CD8-positive, alpha-beta memory T cell (primary cell): ENCODE measurements at places on chromosomes 5 and 9.

GRCh38 chr5:72494623-72495124 lies 12.5 kb downstream of the ZNF366 start:
- H3K36me3 ChIP-seq = no peaks in the 10 kb centered on the region
- no peak overlapping the region for H3K4me3 ChIP-seq
- H3K27ac ChIP-seq = no peak overlapping the region
- no peak for DNase-seq
- no peaks in the 10 kb centered on the region for H3K27me3 ChIP-seq
- H3K4me1 ChIP-seq = no peaks in the 10 kb centered on the region

GRCh38 chr5:59042201-59043055 lies 459.6 kb downstream of the RAB3C start:
- no peak for DNase-seq
- no peak overlapping the region for H3K4me3 ChIP-seq
- peaks cover 17% of the 10 kb centered on the region for H3K4me1 ChIP-seq
- no peaks in the 10 kb centered on the region for H3K27me3 ChIP-seq

DNA sequence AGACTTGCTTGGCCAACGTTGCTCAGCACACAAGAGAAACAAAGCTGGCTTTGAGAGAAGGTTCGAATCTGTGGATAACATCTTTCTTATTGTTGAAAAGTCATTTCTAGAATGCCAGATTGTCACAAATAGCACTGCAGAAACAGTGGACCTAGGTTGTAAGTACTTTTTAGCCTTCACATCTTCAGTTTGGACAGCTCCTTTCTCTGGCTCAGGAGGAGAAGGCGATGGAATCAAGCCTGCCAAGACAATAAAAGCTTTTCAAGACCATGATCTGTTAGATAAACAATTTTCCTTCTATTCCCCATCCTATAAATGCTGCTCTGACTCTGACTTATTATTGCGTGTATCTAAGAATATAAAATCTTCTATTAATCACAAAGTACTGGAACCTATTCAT lies 615.2 kb upstream of the SEMA6A start:
- no peaks in the 10 kb centered on the region for H3K36me3 ChIP-seq
- no peaks in the 10 kb centered on the region for H3K4me1 ChIP-seq
- H3K4me3 ChIP-seq = no peak overlapping the region
- DNase-seq = no peak

GRCh38 chr9:127706836-127707241 lies at the start of gene CFAP157:
Gene CFAP157 (plus strand): TSS chr9:127706988. CDS start chr9:127707032, 44 bp downstream.
- H3K36me3 ChIP-seq = no peaks in the 10 kb centered on the region

- no peak overlapping the region for H3K4me3 ChIP-seq
- H3K27ac ChIP-seq = no peak overlapping the region
- no peaks in the 10 kb centered on the region for H3K4me1 ChIP-seq
- no peaks in the 10 kb centered on the region for H3K27me3 ChIP-seq
- no peaks in the 10 kb centered on the region for H3K36me3 ChIP-seq
These were observed 236.1 kb upstream of the CDH12 start for GRCh38 chr5:23089286-23089685.

- no peaks in the 10 kb centered on the region for H3K36me3 ChIP-seq
- peaks cover 8% of the 10 kb centered on the region for H3K27me3 ChIP-seq
- H3K27ac ChIP-seq = no peak overlapping the region
- H3K4me1 ChIP-seq = no peaks in the 10 kb centered on the region
These were observed 175.7 kb downstream of the MELK start for GRCh38 chr9:36748322-36748899.

DNA sequence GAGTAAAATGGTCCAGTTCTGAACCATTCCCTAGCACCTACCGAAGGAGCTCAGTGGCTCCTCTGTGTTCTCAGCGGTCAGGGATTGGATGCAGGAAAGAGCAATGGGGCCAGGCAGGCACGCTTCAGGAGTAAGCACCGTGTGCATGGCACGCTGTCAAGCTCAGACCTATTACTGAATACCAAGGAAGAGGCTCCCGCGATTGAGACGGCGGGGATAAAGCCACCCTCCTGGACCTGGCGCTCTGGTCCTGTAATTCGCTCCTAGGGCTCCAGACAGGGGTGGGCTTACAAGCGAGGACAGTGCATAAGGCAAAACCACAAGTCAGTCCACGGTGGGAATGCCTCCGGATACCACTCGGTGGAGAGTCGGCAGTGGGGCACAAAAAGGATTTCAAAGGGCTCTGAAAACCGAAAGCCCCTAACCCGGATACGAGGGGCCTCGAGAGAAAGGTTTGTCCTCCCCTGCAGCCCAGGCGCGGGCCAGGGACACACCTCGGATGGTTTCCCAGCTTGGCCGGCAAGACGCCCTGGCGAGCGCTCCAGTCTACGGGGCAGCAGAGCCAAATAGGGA lies 988 bp downstream of the OXCT1 start:
- H3K36me3 ChIP-seq = no peaks in the 10 kb centered on the region
- peak overlapping the region; percentile 77 for H3K4me3 ChIP-seq
- no peaks in the 10 kb centered on the region for H3K27me3 ChIP-seq

- H3K36me3 ChIP-seq = no peaks in the 10 kb centered on the region
- H3K4me3 ChIP-seq = no peak overlapping the region
- H3K4me1 ChIP-seq = no peaks in the 10 kb centered on the region
These were observed 151.0 kb downstream of the GPBP1 start for GRCh38 chr5:57324861-57325260.

GRCh38 chr5:172597755-172598155 lies 43.3 kb upstream of the NEURL1B start:
- no peak for DNase-seq
- H3K36me3 ChIP-seq = no peaks in the 10 kb centered on the region
- no peaks in the 10 kb centered on the region for H3K27me3 ChIP-seq

- H3K27ac ChIP-seq = no peak overlapping the region
- no peaks in the 10 kb centered on the region for H3K27me3 ChIP-seq
- no peak for DNase-seq
- H3K36me3 ChIP-seq = no peaks in the 10 kb centered on the region
- H3K4me1 ChIP-seq = no peaks in the 10 kb centered on the region
These were observed 57.4 kb upstream of the NOTCH1 start for GRCh38 chr9:136603216-136603615.

GRCh38 chr9:112378328-112379176 lies 1.4 kb upstream of the HSDL2 start:
- H3K4me1 ChIP-seq = peaks cover 20% of the 10 kb centered on the region
- no peaks in the 10 kb centered on the region for H3K27me3 ChIP-seq
- no peaks in the 10 kb centered on the region for H3K36me3 ChIP-seq
- peak overlapping the region; percentile 88 for H3K4me3 ChIP-seq
- H3K27ac ChIP-seq = peak overlapping the region; percentile 87
- no peak for DNase-seq

GRCh38 chr9:113621309-113621791 lies 157.8 kb downstream of the RGS3 start:
- no peak overlapping the region for H3K27ac ChIP-seq
- no peak for DNase-seq
- no peaks in the 10 kb centered on the region for H3K36me3 ChIP-seq
- no peaks in the 10 kb centered on the region for H3K4me1 ChIP-seq

DNA sequence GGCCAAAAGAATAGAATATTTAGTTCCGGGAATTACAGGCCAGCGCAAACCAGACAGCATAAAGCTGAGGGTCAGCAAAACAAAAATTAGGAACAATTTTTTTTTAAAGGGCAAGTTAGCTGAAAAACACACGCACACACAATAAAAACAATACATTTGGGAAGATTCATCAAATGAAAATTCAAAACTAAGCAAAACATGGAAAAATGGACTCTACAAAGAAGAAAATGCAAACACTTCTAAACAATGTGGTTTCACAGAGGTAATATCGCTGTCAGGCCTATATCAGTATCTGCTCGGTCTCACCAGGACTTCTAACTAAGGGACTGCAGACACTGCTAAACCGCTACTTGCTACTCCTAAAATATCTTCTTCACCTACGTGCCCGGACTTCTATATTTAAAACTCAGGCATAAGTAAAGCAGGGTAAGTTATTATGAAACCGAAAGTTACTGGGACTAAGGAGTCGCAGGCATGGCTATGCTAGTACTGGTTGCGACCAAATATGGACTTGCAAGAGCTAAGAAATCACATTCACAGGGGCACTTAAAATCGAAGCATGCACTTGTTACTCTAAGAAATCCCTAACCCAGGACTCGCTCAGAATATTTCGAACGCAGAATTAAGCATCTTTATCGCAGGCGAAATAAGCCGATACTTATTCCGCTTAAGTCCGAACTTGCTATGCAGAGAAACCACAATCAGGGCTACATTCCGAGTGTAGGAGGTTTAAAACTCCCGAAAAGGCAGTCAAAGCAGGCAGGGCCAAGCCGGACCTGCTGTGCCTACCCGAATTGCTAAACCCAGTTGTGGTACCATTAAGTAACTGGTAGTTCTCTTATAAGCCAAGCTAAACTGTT lies 2.3 kb downstream of the ANXA2R start:
- peak overlapping the region; percentile 84 for H3K4me3 ChIP-seq
- peak overlapping the region; percentile 71 for H3K27ac ChIP-seq
- no peaks in the 10 kb centered on the region for H3K27me3 ChIP-seq

GRCh38 chr9:132199056-132199455 lies 37.2 kb downstream of the NTNG2 start:
- peaks cover 7% of the 10 kb centered on the region for H3K27me3 ChIP-seq
- no peak overlapping the region for H3K4me3 ChIP-seq
- no peak overlapping the region for H3K27ac ChIP-seq
- DNase-seq = no peak

- no peaks in the 10 kb centered on the region for H3K27me3 ChIP-seq
- no peaks in the 10 kb centered on the region for H3K4me1 ChIP-seq
- H3K36me3 ChIP-seq = no peaks in the 10 kb centered on the region
- no peak for DNase-seq
- no peak overlapping the region for H3K4me3 ChIP-seq
These were observed 52.3 kb downstream of the ARHGEF28 start for GRCh38 chr5:73678322-73678740.

- H3K4me1 ChIP-seq = no peaks in the 10 kb centered on the region
- H3K27me3 ChIP-seq = no peaks in the 10 kb centered on the region
- no peak overlapping the region for H3K27ac ChIP-seq
- no peak overlapping the region for H3K4me3 ChIP-seq
- no peak for DNase-seq
These were observed 34.1 kb downstream of the ETF1 start for GRCh38 chr5:138508958-138509357.

DNA sequence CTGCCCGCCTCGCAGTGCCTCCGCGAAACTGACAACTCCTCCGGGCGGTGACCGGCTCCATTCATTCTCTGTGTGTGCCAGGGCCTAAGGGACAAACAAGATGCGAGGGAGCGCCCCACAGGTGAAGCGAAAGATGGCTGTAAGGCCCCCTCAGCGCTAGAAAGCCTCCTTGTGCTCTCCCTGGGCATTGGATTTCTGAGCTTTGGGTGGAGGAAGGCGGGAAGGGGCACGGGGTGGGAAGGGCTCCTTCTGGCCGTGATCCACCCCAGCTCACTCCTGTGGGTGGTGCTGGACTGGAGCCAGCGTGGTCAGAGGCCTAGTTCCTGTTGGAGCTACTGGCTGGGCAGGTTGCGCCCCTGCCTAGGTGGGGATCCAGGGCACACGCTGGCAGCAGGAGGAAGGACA lies 943 bp downstream of the GALNT12 start:
- no peak for DNase-seq
- peaks cover 22% of the 10 kb centered on the region for H3K4me1 ChIP-seq
- H3K4me3 ChIP-seq = peak overlapping the region; percentile 62
- H3K27me3 ChIP-seq = no peaks in the 10 kb centered on the region
- no peaks in the 10 kb centered on the region for H3K36me3 ChIP-seq
- H3K27ac ChIP-seq = peak overlapping the region; percentile 49

DNA sequence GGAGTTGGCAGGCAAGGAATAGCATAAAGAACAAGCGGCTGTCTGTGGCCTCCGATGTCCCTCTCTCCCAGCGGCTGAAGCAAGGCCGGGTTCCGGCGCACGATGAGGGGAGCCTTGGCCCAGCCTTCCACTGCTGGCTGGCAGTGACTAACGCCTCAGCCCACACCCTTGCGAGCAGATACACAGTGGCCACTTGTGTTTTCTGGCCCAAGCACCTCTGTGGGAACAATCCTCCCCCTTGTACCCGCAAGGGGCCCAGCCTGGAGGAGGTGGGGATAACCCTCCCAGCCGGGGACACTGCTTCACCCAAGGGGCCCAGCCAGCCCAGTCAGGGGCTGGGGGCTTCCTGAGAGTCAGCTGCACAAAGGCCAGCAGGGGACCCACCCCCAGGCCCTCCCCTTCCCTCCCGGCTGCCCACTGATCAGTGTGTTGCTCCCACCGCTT lies 23.2 kb downstream of the STK10 start:
- H3K27ac ChIP-seq = no peak overlapping the region
- no peak for DNase-seq
- H3K27me3 ChIP-seq = no peaks in the 10 kb centered on the region
- peaks cover 93% of the 10 kb centered on the region for H3K4me1 ChIP-seq

DNA sequence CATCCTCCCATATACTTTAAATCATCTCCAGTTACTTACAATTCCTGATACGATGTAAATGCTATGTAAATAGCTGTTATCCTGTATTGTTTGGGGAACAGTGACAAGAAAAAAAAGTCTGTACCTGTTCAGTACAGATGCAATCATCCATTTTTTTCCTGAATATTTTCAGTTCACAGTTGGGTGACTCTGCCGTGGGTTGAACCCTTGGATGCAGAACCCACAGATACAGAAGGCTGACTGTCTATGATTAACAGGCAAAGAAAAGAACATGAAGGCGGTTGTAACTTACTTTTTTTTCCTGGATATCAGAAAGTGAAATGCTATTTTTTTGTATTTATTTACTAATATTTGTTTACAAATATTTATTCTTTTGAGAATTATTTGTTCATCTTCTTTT lies 33.2 kb downstream of the DAP start:
- no peak overlapping the region for H3K4me3 ChIP-seq
- DNase-seq = no peak
- H3K36me3 ChIP-seq = peaks cover 5% of the 10 kb centered on the region
- no peaks in the 10 kb centered on the region for H3K27me3 ChIP-seq
- H3K27ac ChIP-seq = no peak overlapping the region

- no peaks in the 10 kb centered on the region for H3K4me1 ChIP-seq
- DNase-seq = no peak
- no peaks in the 10 kb centered on the region for H3K27me3 ChIP-seq
- H3K36me3 ChIP-seq = no peaks in the 10 kb centered on the region
- no peak overlapping the region for H3K4me3 ChIP-seq
These were observed 26.1 kb downstream of the SMIM32 start for GRCh38 chr5:136166909-136167308.

- no peak for DNase-seq
- no peaks in the 10 kb centered on the region for H3K4me1 ChIP-seq
- no peaks in the 10 kb centered on the region for H3K36me3 ChIP-seq
- no peak overlapping the region for H3K27ac ChIP-seq
- no peak overlapping the region for H3K4me3 ChIP-seq
- H3K27me3 ChIP-seq = no peaks in the 10 kb centered on the region
These were observed 93.4 kb upstream of the IRX4 start for GRCh38 chr5:1975898-1976765.

GRCh38 chr9:135956802-135957174 lies 4.4 kb downstream of the UBAC1 start:
- DNase-seq = no peak
- peak overlapping the region; percentile 83 for H3K27ac ChIP-seq
- H3K27me3 ChIP-seq = no peaks in the 10 kb centered on the region
- H3K4me3 ChIP-seq = no peak overlapping the region

- peaks cover 5% of the 10 kb centered on the region for H3K4me1 ChIP-seq
- H3K4me3 ChIP-seq = no peak overlapping the region
- DNase-seq = no peak
- H3K27ac ChIP-seq = no peak overlapping the region
These were observed 2.8 kb upstream of the ZNF462 start for GRCh38 chr9:106859957-106860720.

GRCh38 chr5:147332658-147333057 lies 97.8 kb downstream of the STK32A start:
- no peaks in the 10 kb centered on the region for H3K27me3 ChIP-seq
- no peak overlapping the region for H3K27ac ChIP-seq
- H3K4me1 ChIP-seq = no peaks in the 10 kb centered on the region
- no peak for DNase-seq
